ENCODE measurements at places on chromosomes 3 and 15.

- no peak for DNase-seq
Measured at GRCh38 chr3:14236902-14237301, 58.3 kb downstream of the LSM3 start.

DNA sequence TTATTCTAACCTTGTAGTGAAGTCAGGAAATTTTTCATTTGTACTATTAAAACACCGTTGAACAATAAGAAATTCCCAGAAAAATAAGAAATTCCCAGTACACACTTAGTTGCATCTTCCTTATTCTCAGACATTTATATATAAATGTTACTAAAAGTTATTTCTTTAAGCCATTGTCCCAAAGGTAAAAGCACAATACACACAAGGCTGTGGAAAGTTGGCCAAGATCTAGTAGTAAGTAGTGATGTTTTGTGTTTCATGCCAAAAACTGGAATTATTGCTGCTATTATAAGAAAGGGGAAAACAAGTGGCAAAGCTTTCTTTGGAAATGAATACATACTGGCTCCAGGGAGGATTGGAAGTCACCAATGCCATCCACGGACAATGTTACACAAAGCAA, 802.5 kb upstream of the DPPA4 start:
- DNase-seq: no peak

GRCh38 chr3:169945313-169945712, 21.3 kb upstream of the SEC62 start:
- peak; percentile 93 for DNase-seq

GRCh38 chr3:73500321-73500720, 124.4 kb downstream of the PDZRN3 start:
- no peak for DNase-seq

DNA sequence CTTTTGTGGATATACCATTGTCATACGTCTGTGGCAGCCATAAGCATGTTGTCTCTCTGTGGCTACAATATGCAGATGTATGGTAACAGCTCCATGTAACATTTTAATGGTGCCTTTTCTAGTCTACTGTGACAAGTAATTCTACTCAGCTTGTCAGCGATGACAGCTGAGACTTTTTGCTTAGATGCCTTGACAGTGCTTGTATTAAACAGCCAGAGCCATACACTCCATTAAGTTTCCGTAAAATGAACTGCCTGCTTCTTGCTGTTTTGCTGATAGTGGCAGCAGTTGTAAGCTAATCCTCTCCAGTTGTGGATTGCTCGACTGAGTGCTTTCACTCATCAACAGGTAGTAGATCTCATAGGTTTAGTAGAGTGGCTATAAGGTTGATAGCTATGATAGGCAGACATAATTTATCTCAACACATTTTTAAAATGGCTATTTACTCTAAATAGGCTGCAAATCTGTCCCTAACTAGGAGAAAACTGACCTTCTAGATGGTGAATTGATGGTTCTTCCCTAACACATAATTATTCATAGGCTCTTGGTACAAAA, 260.2 kb upstream of the NAALADL2 start:
- no peak for DNase-seq

GRCh38 chr15:37057256-37057655, 43.1 kb downstream of the MEIS2 start:
- DNase-seq: no peak

GRCh38 chr3:14389716-14390115, 12.7 kb upstream of the SLC6A6 start:
- DNase-seq: no peak

- no peak for DNase-seq
Measured at GRCh38 chr3:127606981-127607595, 8.9 kb downstream of the MCM2 start.

- DNase-seq: no peak
Measured at GRCh38 chr15:35330916-35331315, 215.0 kb downstream of the DPH6 start.
